ENCODE measurements at places on chromosomes 16 and 17.

DNA sequence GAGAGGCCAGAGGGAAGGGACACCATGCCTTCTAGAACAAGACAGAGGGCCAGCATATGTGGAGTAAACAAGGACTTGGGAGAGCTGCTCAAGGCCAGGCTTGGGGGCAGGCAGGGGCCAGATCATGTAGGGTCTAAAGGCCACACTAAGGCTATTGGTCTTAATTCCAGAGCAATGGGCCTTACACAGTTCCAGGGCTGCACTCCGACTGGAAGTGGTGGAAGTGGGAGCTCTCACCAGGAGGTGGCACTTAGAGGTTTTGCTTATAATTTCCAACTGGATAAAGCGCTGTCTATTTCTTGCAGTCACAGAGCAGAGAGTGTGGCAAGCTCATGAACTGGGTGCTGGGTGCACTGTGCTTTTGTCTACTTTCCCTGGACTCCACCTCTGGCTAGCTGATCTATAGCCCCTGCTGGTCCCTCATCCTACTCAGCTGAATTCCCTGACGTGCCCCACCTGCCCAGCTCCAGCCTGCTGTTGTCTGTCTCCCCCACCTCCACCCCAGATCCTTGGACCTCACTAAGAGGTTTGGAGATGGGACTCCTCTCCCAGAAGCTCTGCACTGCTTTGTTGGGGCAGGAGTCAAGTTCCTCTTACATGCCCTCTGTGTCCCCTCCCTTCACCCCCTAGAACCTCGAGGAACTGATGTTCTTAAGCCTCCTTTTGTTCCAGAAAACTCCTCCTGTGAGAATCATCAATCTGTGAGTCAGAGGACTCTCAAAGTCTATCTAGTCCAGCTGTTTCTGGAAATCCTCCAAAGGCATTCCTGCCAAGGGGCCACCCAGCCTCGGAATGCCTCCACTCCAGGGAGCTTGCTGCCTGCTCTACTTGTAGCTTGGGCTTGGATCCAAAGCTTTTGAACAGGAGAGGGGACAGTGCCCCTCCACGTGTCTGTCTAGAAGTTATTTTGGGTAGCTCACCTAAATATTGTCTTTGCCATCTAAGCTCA, 48.1 kb upstream of the KSR1 start:
- DNase-seq = no peak

GRCh38 chr16:85227084-85227945, 115.0 kb upstream of the CIBAR2 start:
- DNase-seq = no peak

GRCh38 chr17:77728474-77728795, 230.1 kb upstream of the TNRC6C start:
- peak; percentile 2 for DNase-seq

DNA sequence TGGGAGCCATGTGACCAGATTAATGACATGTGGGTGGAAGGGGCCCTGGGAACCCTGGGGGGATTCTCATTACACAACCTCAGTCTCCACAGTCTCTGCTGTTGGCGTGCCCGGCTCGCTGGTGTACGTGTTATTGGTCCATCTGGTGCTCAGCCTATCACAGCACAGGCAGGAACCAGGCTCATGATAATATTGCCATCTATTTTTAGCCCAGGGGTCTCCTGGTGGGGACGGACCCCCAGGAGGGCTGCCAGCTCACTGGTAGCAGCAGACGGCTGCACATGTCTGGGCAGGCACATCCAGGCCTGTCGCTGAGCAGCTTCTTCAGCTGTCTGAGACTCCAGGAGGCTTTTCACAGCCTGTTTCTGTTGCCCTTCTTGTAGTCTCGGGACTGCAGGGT, 123.8 kb downstream of the RAB11FIP4 start:
- DNase-seq = no peak

- no peak for DNase-seq
Measured at GRCh38 chr17:9677411-9677810, 32.1 kb downstream of the USP43 start.

DNA sequence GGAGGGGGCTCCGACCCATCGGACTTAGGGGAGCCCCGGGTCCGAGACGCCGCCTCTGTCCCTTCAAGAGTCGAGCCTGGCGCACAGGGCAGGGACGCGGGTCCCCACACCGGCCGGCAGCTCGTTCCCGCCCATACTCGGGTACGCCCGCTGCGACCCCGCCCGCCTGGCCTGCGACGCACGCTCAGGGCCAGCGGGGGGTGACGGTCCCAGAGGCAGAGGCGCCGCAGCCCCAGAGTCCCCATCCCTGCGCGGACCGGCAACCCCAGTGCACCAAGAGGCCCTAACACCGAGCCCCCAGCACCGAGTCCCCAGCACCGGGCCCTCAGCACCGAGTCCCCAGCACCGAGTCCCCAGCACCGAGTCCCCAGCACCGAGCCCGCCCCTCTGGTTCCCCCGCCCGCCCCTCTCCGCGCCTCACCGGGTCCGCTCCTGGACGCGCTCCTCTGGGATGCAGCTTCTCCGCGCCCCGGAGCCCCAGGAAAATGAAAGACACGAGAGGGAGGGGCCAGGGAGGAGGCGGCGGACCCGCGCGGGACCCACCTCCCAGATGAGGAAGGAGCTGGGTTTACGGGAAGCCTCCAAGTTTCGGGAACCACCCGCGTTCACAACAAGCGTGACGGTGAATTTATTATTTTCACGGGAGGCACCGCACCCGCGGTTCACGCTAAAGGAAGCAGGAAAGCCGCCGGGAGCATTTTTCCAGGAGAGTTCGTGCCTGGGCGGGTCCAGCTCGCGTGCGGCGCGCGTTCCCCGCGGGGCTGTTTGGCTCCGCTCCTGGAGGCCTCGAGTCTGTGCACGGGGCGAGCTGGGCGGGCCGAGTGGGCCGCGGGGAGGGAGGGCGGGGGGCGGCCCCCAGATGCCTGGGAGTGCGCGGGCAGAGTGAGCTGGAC, at the start of gene SECTM1:
Gene SECTM1 (minus strand): TSS at position 488 of the 893 bp plus-strand sequence. CDS start 6,526 bp downstream, outside the sequence.
- no peak for DNase-seq

DNA sequence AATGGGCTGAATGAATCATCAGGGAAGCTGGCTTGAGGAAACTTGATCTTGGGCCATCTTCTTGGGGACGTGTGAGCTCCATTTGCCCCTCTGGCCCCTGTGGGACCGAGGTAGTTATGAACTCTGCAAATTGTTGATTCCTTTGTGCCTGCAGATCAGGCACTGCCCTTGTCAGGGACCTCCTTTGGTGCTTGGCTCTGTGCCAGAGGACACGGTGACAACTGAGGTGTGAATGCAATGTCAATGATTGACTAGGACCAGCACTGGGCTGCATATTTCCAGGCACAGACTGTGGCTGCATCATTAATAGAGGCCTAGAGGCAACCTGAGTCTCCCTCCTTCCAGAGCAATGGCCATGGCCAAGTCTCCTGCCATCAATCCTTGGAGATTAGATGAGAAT, 23.8 kb downstream of the PDILT start:
- no peak for DNase-seq

DNA sequence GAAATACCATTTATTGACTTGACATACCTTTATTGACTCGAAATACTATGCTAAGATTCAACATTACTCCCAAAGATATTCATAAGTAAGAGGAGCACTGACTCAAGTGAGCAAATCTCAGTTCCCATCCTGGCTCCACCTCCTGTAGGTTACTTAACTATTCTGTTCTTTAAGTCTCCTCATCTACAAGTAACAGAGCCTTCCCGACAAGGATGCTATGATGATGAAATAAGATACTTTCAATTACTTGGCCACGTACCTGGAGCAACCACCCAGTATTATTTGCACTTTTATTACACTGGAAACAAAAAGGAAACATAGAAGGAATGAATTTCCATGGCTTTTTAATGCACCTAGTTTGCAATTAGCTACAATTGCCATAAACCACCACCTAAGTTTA, 16.3 kb downstream of the KANSL1 start:
- no peak for DNase-seq

GRCh38 chr17:61054436-61054835, 345.2 kb upstream of the TBX2 start:
- no peak for DNase-seq

- DNase-seq = no peak
Measured at GRCh38 chr16:74577882-74578366, 29.0 kb downstream of the GLG1 start.

- DNase-seq = no peak
Measured at GRCh38 chr17:81491761-81492160, 20.8 kb downstream of the ACTG1 start.

DNA sequence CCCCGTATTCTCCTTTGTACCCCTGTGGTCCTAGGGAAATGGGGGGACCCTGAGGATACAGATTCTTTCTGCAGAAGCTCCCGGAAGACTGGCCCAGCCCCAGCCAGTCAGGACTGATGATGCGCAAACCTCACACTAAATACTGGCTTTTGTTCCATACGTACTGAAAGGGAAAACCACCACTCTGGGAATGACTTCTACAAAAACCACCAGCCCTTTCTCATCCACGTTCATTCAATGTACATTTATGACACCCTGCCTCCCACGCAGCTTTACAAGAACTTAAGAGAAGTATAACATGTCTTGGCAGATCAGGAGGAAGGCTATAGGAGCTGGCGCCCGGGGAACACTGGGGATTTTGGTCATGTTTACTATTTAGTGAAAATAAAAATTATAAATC, 70.6 kb downstream of the MARCHF10 start:
- DNase-seq = peak; percentile 58

DNA sequence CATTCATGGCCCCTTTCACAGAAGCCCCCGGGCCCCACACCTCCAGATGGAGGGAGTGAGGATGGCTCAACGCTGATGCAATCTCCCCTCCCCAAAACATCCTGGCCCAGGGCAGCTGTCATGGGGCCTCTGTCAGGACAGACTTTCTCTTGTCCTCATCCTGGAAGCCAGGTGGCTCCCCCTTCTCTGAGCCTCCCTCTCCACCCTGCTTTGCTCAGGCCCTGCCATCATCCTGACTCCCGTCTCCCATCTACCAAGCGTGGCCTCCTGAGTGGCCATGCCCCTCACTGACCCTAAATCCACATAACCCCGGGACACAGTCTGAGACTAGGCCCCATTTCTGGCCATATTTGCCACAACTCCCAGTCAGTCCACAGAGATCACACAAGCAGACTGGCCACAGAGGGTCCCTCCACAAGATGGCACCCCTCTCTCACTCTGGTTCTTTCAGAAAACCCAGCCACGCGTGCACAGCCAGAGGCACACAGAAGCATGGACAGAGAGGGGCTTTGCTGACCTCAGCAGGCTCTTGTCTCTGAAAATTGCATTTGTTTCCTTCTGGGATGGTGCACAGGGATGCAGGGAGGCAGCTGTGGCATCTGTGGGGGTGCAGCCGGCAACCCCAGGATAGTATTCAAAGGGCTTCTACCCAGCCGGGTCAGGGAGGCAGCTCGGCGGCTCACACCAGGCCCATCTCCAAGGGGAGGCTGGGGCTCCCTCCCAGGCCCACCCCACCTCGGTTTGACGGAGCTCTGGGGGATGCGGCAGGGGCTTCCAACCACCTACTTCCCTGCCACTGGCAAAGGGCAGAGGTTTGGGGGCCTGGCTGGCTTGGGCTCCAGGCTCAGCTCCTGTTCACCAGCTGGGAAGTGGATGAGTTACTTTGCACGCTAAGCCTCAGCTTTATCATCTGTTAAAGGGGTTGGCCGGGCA, 16.9 kb downstream of the DOC2B start:
- DNase-seq = peak; percentile 9
